ENCODE measurements at places on chromosomes 3 and 15.

GRCh38 chr3:134355416-134355815 lies 18.8 kb downstream of the AMOTL2 start:
- no peak for DNase-seq

DNA sequence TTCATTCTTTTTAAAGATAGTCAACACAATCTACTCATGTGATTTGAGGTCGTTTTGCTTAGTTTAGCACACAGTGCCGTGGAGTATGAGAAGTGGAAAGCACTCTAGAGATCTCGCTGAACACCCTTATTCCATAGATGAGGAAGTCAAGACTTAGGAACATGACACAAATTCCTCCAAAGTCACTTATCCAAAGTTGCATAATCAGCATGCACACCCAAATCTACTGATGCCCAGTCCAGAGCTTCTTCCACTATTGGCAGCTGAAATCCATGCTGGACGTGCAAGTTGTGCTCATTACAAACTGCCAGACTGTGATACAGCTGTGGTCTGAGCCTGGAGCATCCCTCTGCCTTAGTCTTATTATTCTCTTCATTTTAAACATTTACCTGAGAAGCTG lies 83.5 kb upstream of the ZNF280D start:
- no peak for DNase-seq

- no peak for DNase-seq
Observed at GRCh38 chr15:69271217-69271616, 27.5 kb upstream of the PAQR5 start.

- DNase-seq, result no peak
Observed at GRCh38 chr15:91104111-91104510, 4.1 kb downstream of the SV2B start.

DNA sequence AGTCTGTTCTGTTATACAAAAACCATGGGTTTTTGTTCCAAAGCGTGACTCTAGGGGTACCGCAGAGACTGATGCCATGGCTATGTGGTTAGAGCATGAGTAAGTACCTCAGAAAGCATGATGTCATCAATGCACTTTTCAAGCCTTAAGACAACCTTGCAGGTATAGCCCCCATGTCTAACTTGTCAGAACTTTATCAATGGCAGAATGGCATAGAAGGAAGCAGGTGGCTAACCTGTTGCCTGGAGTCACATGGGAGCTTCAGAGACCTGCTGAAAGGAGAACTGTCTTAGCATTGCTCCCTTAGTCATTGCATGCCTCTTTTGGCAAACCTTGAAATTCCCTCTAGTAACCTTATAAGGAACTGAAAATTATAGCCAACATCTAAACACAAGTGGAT lies 52.5 kb downstream of the EOMES start:
- no peak for DNase-seq

DNA sequence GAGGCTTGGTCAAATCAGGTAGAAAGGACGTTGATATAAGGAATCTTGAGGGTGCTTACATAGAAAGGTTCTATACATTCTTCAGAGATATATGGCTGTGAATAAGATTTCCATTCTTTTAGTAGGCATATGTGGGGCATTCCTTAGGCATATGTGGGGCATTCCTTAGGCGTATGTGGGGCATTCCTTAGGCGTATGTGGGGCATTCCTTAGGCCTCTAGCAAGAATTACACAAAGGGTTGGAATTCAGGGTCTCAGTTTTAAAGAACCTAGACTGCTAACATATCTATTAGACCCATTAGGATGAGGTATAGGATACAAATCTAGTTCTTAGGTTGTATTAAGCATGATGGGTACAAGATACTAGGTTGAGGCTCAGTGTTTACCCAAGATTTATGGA lies 607.8 kb downstream of the SI start:
- no peak for DNase-seq

GRCh38 chr3:173773800-173774199 lies 376.3 kb downstream of the NLGN1 start:
- DNase-seq, result no peak

DNA sequence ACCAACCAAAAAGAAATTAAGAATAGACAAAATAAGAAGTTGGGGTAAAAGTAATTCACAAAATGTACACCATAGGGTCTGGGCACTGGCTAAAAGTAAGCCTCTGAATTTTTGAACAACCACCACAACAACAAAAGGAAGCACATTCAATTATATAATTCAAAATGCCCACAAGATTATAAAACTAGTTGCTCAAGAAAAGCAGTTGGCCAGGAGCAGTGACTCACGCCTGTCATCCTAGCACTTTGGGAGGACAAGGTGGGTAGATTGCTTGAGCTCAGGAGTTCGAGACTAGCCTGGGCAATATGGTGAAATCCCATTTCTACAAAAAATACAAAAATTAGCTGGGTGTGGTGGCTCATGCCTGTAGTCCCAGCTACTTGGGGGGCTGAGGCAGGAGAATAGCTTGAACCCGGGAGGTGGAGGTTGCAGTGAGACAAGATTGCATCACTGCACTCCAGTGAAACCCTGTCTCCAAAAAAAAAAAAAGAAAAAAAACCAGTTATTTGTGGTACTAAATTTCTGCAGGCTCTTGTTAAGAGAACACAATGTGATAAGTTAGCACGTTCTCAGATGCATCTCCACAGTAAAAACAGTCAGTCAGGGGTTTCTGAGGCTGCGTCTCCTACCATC lies 6.6 kb upstream of the ATP11B start:
- DNase-seq, result no peak

- peak; percentile 74 for DNase-seq
Observed at GRCh38 chr15:94229591-94230369, 1.6 kb upstream of the MCTP2 start.

DNA sequence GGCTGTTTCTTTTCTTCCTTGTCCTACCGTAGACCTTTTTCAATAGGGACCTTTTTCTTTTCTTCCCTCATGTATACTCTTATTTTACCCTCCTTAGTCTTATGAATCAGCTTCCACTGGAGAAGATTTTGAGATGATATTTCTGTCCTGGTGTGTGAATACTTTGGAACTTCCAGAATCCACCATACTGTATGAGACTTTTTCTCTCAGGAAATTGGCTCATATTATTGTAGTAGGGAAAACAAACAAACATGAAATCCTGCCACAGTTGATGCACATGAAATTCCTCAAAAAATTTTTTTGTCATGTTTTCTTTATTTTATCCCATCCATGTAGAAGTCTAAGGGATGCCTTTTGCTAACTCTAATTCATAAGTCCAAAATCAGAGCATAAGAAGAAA lies 289.3 kb upstream of the PLSCR5 start:
- no peak for DNase-seq

- no peak for DNase-seq
Observed at GRCh38 chr3:14949126-14949525, 1.7 kb downstream of the NR2C2 start.

DNA sequence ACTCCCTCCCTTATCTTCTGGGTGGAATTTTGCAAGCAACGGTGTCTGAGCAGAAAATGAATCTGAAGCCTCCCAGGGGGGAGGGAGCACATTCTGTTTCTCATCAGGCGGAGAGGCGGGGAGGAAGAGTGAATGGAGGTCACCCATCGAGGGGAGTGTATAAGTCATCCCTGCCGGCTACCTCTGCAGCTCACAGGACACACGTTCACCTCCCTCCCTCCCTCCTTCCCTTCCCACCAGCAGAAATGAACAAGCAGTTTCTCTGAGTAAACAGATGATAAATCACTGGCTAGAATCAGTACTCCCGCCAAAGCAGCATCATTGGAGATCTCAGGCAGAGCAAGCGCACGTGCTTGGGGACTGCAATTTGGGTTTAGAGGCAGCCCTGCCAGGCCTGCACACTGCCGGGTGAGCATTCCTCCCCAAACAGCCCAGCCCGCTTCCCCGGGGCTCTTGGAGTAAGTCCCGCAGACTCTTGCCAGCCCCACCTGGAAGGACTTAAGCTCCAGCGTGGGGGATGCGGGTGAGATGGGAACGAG lies 38.3 kb downstream of the CPN2 start:
- DNase-seq, result no peak

GRCh38 chr3:46987319-46987742 lies 7.9 kb downstream of the NBEAL2 start:
- DNase-seq, result no peak

DNA sequence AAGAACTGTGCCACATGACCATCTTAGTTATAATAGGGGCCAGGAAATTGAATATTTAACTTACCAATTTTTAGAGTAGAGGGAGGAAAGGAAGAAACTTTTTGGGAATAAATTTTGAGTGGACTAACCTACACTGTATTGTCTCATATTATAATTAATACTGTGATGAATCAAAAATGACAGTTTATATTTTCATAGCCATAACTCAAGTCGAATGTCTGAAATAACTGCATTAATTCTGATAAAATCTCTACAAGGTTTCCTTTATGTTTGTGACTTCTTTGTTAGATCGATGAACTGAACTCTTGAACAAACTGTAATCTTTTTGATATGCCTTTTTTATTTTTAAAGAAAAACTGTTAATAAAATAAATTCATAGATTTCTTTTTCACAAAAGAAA lies 132.8 kb upstream of the DPH6 start:
- DNase-seq, result no peak

- DNase-seq, result no peak
Observed at GRCh38 chr3:196624067-196624790, 15.3 kb upstream of the NRROS start.

GRCh38 chr3:49794926-49795905 lies 4.5 kb downstream of the CDHR4 start:
- no peak for DNase-seq

- DNase-seq, result no peak
Observed at GRCh38 chr3:115239717-115240116, 92.6 kb upstream of the ZBTB20 start.

- DNase-seq, result no peak
Observed at GRCh38 chr15:68560501-68561113, 18.2 kb upstream of the CORO2B start.

GRCh38 chr3:29741231-29741630 lies 460.4 kb downstream of the RBMS3 start:
- no peak for DNase-seq

DNA sequence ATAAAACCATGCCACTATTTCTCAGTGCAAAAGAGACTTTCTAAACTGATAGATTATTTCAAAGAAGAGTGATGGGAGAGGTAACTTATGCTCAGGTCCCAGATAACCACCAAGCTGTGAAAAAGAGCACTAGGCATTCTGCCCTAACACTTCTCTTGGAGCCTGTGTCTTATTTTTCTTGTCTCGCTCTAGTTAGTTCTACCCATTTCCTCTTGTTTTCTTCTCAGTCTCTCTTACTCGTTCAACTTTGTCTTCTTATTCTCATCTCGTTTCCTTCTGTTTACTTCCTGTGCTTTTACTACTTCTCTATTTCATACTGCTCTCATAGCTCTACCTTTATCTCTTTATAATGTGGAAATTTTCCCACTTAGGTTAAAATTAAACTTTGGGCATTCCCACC lies 91.8 kb upstream of the CGNL1 start:
- no peak for DNase-seq

GRCh38 chr15:48628832-48629231 lies 16.7 kb downstream of the FBN1 start:
- no peak for DNase-seq

- DNase-seq, result no peak
Observed at GRCh38 chr3:106348139-106348690, 479.4 kb upstream of the CBLB start.

DNA sequence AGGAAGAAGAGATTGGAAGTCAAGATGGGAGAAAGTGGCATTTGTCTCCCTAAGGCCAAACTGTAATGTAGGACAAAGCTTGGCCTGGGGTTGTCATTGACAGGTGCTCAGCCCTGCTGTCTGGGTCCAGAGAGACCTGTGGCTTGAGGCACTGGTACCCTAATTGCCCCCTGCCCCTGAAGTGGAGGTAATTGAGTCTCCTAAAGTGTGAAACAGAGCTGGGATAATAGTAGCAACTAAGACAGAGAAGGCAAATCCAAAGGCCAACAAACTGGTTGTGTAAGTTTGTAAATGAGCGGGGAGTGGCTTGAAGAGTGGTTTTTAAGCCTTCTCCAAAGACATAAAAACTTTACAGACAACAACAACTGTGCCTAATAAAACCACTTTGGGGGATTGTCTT lies 264.2 kb upstream of the ROPN1 start:
- DNase-seq, result no peak

DNA sequence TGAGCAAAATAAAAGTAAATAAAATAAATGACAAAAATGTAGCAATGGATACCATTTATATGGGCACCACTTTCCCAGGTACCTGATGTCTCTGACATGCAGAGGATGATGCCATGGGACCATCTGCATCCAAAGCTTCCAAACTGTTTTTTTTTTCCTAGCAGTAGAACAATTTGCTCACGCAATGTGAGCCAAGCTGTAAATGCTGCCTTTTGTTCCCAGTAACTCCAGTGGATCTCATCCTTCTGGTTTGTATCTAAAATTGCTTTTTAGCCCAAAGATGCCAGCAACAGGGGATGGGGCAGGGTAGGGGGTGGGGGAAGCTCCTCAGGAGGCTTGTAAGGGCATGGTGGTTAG lies 32.7 kb downstream of the SLC12A8 start:
- no peak for DNase-seq

GRCh38 chr15:81098861-81099651 lies 35.0 kb upstream of the CFAP161 start:
- DNase-seq, result no peak

DNA sequence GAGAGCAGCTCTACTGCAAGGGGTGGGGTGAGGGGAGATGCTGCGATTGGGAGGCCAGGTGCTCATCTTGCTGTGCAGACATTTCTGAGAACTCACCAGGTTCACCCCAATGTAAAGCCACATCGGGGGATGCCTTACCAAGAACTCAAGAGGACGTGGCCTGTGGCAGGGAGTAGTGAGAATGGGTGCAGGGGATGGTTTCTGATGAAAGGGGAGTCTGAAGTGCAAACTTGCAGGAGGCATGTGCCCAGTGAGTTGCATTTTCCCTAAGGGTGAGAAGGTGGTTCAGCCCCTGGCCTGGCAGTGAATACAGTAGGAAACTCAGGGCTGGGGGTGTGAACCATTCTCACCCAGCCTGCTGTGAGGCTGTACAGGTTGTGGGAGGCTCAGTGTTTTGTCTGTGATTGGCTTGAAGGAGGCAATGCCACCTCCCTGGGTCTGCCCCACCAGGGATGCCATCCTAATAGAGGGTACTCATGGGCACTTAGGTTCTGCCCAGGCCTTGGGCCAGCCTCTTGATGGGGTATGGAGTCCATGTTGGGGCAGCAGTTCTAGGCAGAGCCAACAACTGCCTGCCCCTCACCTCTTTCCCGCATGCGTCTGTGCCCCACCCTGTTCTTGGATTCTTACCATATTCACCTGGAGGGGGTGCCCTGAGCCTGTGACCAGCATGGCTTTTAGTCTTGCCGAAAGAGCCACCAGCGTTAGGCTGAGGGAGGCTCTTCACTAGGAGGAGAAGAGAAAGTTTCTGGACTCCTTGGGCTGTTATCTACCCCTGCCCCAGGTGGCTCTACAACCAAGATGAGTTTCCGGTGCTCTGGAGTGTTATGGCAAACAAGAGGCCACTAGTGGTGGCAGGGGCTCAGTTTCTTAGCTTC lies 4.5 kb downstream of the HEMK1 start:
- peak; percentile 95 for DNase-seq

Data from activated CD4-positive, alpha-beta memory T cell treated with anti-CD3 and anti-CD28 coated beads, Interleukin-2, amount 10 ng/mL, durations not matched to agents 7 days and 5 days (primary cell).